GM23248 (cell line): ENCODE measurements at places on chromosomes 4 and X. TPM values are rescaled to one million over a fixed set of nuclear protein-coding genes. Genes with fewer than 3 reads are reported as not detected.

DNA sequence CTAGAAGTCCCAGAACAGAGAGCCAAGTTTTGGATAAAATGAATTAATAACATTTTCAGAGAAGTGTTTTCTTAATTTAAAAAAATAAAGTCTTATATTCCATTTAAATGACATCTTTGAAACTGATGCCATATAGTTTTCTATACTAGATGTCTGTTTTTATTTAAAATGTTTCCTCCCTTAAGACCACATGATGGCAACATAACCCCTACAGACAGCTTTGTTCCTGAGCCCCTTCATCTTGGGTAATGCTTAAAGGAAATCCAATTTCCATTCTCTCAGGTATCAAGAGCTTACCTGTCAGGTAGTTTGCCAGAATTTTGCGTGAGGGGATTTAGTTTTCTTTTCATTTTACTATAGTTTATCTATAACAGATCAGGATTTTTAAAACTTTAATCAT lies 181.4 kb upstream of the UGT8 start:
- no peak for DNase-seq
- no peak overlapping the region for H3K4me3 ChIP-seq
- no peaks in the 10 kb centered on the region for H3K27me3 ChIP-seq
- no peaks in the 10 kb centered on the region for H3K4me1 ChIP-seq
- no peak overlapping the region for H3K27ac ChIP-seq
- H3K36me3 ChIP-seq, result no peaks in the 10 kb centered on the region

DNA sequence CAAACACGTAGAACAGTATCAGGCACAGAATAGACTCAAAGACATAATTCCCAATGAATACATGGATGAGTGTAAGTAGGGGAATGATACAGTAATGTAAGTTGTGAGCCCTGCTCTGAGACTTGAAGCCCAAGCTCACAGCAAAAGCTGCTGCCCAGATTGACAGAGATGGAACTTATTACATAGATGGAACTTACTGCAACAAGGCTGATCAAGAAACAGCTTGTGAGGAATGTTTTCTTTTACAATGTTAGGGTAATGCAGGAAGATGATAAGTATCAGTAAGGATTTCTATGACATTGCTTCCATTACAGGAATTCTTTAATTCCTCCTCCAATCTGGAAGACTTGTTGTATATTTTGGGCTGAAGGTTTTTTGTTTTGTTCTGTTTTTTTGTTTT lies 278.4 kb downstream of the IL15 start:
- no peak overlapping the region for H3K27ac ChIP-seq
- H3K27me3 ChIP-seq, result no peaks in the 10 kb centered on the region
- H3K4me3 ChIP-seq, result no peak overlapping the region
- no peaks in the 10 kb centered on the region for H3K36me3 ChIP-seq

DNA sequence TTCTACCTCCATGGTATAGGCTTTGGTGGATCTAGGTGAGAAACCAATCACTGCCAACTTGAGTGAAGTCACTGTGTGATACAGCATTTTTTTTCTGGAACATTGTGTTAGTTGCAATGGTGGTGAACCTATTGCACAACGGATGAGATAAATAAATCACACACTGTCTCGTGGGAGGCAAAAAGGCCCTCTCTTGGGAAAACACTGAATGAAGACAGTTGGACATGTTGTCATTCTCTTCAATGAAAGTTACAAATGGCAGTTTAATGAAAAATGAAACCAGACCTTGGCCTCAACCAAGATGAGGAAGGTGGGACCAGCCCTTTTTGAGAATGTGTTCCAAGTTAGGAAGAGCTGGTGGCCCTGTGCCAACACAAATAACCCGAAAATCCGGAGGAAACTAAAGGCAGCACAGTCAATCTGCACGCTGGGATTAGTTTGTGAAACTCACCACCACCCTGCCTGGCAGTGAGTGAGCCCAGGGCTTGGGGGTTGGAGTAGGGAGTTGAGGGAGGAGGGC lies 5.4 kb upstream of the ADGRG2 start:
- H3K27me3 ChIP-seq, result no peaks in the 10 kb centered on the region; the same call in 1 of the 2 replicates
- no peaks in the 10 kb centered on the region for H3K36me3 ChIP-seq

DNA sequence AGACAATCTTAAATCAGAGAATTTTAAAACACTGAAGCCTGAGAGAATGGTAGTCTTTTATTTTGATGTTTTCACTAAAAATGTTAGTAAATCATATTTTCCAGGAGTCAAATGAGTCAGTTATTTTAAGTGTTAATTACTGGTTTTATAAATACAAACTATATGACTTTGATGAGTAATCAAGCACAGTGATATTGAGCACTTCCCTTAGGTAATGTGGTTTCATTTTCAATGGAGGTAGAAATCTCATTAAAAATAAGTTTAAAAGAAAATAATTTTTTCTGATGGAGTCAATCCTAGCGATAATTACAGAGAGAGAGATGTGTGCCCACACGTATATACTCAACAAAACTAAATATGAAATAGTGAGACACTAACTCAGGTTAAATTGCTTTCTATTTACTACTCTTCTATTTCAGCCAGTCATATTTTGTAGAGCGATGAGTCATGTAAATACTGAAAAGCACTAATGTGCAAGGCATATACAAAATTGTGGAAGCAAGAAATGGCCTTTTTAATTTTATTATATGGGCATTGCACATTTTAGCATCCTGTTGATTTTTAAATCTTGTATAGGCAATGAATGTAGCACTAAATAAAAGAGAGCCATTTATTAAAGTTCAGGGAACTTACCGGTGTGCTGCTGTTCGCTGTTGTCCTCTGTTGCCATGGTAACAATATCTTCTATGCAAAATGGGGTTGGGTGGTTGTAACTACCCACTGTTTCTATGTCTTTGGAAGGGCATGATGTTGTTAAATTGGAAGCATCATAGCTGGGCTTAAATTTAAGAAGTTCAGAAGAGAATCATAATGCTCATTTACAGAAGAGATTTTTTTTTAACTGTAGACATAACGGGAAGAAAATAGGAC lies 513.7 kb downstream of the TLL1 start:
- no peak overlapping the region for H3K4me3 ChIP-seq
- no peaks in the 10 kb centered on the region for H3K27me3 ChIP-seq
- no peaks in the 10 kb centered on the region for H3K4me1 ChIP-seq
- DNase-seq, result no peak
- H3K36me3 ChIP-seq, result no peaks in the 10 kb centered on the region

DNA sequence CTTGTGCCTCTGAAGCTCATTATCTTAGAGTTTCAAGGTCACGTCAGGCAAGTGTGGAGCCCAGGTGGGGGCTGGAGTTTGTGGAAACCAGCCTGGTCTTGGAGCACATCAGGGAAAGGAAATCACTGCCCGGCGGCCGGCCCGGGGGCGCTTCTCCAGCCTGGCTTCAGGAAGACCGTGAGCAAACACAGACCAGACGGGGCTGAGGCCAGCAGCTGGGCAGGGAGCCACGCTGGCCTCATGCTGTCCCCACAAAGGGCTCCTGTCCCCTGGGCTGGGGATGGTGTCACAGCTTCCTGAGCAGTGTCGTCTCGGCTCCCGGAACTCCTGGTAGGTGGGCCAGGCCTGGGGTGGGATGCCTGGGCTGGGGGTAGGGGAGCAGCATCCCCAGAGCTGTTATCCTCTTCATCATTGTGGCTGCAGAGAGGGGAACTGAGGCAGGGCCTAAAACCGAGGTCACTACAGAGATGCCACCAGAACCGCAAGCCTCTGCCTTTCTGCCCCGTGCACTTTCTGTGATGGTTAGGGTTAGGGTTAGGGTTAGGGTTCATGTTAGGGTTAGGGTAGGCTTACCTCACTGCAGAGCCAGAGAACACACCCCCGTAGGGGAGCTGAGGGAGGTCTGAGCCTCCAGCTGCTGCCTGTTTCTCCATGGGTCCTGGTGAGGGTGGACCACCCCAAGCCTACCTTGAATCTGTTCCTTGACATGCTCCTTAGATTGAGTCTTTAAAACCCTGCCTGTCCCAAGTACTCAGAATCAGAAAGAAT lies 77.5 kb downstream of the HTRA3 start:
- no peaks in the 10 kb centered on the region for H3K36me3 ChIP-seq
- H3K4me3 ChIP-seq, result no peak overlapping the region
- no peak overlapping the region for H3K27ac ChIP-seq

DNA sequence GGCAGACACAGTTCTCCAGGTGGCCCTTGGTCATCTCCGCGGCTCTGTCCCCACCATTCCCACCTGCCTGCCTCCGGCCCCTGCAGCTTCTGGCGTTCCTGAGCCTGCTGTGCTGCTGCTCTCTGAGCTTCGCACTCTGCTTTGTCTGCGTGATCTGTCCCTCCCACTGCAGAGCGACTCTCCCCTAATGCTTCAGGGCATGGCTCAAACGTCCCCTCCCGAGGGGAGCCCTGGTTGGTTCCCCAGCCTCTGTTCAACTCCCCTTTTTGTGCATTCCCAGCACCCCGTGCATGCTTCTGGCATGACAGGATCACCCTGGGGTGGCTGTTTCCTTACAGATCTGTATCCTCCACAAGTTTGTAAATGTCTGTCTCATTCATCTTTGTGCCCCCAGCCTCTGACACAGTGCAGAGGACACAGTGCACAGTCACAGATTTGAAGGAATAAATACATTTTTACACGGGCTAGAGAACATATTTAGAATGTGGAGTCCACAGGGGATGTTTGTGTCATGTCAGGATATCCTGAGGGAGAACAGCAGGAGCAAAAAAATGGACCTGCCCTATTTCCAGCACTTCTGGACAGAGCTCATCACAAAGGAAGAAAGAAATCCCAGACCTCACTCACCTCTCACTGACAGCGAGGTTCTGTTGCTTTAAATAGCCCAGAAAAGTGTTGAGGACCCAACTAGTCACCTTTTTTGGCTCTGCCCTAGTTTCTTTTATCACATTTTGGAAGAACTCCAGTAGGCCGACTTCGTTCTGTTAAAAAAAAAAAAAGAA lies 72.6 kb downstream of the GATB start:
- peak; percentile 39 for DNase-seq
- H3K36me3 ChIP-seq, result no peaks in the 10 kb centered on the region
- no peak overlapping the region for H3K27ac ChIP-seq
- H3K4me1 ChIP-seq, result peaks cover 47% of the 10 kb centered on the region
- H3K27me3 ChIP-seq, result no peaks in the 10 kb centered on the region

DNA sequence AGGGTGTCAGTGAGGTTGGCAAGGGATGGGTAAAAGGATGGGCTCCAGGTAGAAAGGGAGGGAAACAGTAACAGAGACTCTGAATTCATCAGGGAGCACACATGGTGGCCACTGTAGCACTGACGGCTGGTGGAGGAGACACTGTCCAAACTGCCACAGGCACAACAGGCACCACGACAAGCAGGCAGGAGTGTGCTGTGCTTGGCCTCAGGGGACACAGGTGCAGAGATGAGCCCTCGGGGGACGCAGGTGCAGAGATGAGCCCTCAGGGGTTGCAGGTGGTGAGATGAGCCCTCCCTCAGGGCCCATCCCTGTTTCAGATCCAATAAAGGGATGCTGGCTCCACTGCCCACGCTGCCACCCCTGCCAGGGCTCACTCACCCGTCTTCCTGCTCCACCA lies 7.6 kb downstream of the PDE6B start:
- H3K4me1 ChIP-seq, result no peaks in the 10 kb centered on the region
- H3K4me3 ChIP-seq, result no peak overlapping the region
- no peaks in the 10 kb centered on the region for H3K27me3 ChIP-seq
- DNase-seq, result no peak
- H3K27ac ChIP-seq, result no peak overlapping the region

GRCh38 chr4:28469886-28470285 lies 1609.2 kb downstream of the STIM2 start:
- no peaks in the 10 kb centered on the region for H3K27me3 ChIP-seq
- H3K4me3 ChIP-seq, result no peak overlapping the region
- no peaks in the 10 kb centered on the region for H3K36me3 ChIP-seq
- H3K4me1 ChIP-seq, result no peaks in the 10 kb centered on the region
- no peak overlapping the region for H3K27ac ChIP-seq
- peak; percentile 34 for DNase-seq

GRCh38 chrX:40262157-40263013 lies 164.6 kb upstream of the BCOR start:
- DNase-seq, result peak; percentile 65
- H3K27me3 ChIP-seq, result no peaks in the 10 kb centered on the region
- no peak overlapping the region for H3K4me3 ChIP-seq
- peak overlapping the region; percentile 66 for H3K27ac ChIP-seq
- H3K36me3 ChIP-seq, result no peaks in the 10 kb centered on the region

GRCh38 chr4:172843192-172843591 lies 325.4 kb upstream of the GALNT7 start:
- no peaks in the 10 kb centered on the region for H3K36me3 ChIP-seq
- H3K4me1 ChIP-seq, result no peaks in the 10 kb centered on the region; the same call in 1 of the 2 replicates
- H3K27me3 ChIP-seq, result no peaks in the 10 kb centered on the region
- H3K27ac ChIP-seq, result no peak overlapping the region

Gene MAGEB1
- total RNA-seq, result not detected in 2 replicates

Gene PF4V1
- 13.8 TPM in 1 of 2 replicates, not detected in the other for total RNA-seq

Gene SPANXA1
- not detected in 2 replicates for total RNA-seq

Gene SYNPO2
- total RNA-seq, result 4.3 and 5.0 TPM in 2 replicates

Gene NALF2
- not detected in 2 replicates for total RNA-seq

Gene C4orf36
- 0.65 TPM in 1 of 2 replicates, not detected in the other for total RNA-seq
